ENCODE measurements at places on chromosomes 7 and 10. TPM values are rescaled to one million over a fixed set of nuclear protein-coding genes. Genes with fewer than 3 reads are reported as not detected.

ITPRID1 gene
- total RNA-seq, result not detected

DNA sequence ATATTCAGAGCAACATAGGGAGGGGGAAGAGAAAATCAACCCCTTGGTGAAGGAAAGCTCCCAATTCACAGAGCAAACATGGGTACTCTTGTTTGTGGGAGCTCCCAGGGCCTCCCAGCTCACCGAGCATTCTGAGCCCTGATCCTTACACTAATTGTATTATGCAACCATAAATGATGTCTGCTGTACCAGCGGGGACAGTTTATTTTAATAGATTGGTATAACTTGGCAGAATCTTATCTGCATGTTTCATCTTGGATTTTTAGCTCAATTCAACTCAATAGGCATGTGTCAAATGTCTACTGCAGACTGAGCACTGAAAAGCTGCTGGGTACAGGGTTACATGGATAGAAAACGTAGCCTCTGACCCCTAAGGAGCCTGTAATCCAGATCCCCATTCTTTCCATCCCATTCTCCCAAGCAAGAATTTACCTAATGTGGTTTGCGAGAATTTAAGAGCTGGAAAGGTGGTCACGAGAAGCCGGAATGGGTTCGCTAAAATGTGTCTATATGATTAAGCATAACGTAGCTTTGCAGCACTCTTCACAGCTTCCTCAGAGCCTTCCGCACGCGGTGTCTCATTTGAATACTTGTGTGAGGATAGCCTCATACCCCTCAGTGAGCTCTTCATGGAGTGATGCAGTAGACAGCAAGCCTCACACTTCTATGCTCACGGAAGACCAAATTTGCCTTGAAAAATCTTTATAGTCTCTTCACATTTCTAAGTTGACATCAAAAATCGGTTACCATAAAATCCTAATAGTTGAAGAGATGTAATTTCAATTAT, 18.3 kb downstream of the EGFR start:
- peaks cover 33% of the 10 kb centered on the region for H3K4me1 ChIP-seq
- DNase-seq, result no peak
- H3K4me3 ChIP-seq, result no peak overlapping the region
- H3K36me3 ChIP-seq, result no peaks in the 10 kb centered on the region

IL6 gene
- 2.9 TPM for total RNA-seq

DNA sequence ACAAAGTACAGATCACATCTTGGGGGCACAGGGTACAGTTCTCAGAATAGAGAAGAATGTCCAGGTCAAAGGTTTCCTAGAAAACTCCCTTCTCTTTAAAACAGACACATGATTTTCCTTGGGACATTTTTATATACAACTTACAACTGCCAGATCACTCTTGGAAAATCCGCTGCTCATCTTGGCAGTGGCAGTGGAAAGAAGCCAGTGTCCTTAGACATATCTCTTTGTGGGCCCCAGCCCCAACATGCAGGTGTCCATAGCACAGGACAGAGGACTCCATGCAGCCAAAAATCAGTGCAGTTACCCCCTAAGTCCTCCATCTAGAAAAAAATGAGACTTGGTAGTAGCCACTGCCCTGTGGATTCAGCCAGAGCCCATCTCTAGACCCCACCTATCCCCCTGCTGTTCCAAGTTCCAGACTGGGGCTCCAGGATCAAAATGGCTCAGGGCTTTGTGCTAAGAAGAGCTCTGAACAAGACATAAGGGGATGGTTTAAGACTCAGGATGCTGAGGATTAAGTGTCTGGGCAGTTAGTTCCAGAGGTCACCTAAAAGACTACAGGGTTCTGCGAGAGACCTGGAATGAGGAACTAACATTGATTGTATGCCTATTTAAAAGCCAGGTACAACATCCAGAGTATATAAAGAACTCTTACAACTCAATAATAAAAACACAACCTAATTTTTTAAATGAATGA, 34.4 kb downstream of the HIPK2 start:
- H3K27ac ChIP-seq, result no peak overlapping the region
- no peak overlapping the region for H3K4me3 ChIP-seq
- H3K4me1 ChIP-seq, result peaks cover 54% of the 10 kb centered on the region
- H3K36me3 ChIP-seq, result no peaks in the 10 kb centered on the region
- H3K27me3 ChIP-seq, result no peaks in the 10 kb centered on the region

MYL10 gene
- total RNA-seq, result not detected

- no peaks in the 10 kb centered on the region for H3K27me3 ChIP-seq
- no peaks in the 10 kb centered on the region for H3K36me3 ChIP-seq
- H3K4me1 ChIP-seq, result peaks cover 64% of the 10 kb centered on the region
- peak overlapping the region; percentile 94 for H3K27ac ChIP-seq
- no peak overlapping the region for H3K4me3 ChIP-seq
Observed at GRCh38 chr7:343227-343822, 53.4 kb downstream of the FOXL3 start.

- peaks cover 14% of the 10 kb centered on the region for H3K27me3 ChIP-seq
- no peak overlapping the region for H3K27ac ChIP-seq
- H3K4me1 ChIP-seq, result peaks cover 11% of the 10 kb centered on the region
- no peak overlapping the region for H3K4me3 ChIP-seq
Observed at GRCh38 chr7:50300336-50300735, 4.2 kb upstream of the IKZF1 start.

GPR85 gene
- 0.33 TPM for total RNA-seq

ELN gene
- 131 TPM for total RNA-seq

- no peak for DNase-seq
- H3K4me3 ChIP-seq, result no peak overlapping the region
Observed at GRCh38 chr7:21131897-21132296, 296.0 kb upstream of the SP4 start.

DNA sequence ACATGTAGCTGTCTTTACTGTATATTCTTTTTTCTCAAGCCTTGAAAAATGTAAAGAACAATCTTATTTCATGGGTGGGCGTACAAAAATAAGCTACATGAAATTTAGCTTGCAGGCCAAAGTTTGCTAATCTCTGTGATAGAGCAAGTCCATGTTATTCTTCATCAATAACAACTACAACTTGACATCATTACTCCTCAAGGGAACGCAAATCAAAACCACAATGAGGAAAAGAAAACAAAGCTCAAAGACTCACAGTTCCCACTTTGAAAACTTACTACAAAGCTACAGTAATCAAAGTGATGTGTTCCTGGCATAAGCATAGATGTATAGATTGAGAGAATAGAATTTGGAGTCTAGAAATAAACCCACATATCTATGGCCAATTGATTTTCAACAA, 62.5 kb downstream of the GNA12 start:
- H3K4me3 ChIP-seq, result no peak overlapping the region
- H3K27me3 ChIP-seq, result no peaks in the 10 kb centered on the region
- H3K27ac ChIP-seq, result no peak overlapping the region

DNA sequence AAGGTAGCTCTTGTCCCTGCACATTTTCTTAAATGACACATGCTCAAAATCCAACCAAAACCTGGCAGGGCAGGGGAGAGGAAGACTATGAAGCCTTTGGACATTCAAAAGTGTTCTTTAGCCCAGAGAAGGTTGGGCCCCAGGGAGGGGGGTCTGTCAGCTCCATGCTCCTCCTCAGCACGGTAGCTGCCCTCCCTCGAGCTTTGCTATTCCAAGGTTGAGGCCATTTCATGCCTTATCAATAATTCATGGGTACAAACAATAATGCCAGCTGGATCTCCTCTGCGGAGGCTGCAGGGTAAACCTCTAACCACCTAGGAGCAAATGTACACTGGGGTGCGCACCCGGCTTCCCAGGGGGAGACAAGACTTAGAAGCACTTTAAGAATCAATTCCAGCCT, 61.5 kb downstream of the SLIT1 start:
- no peaks in the 10 kb centered on the region for H3K4me1 ChIP-seq
- H3K4me3 ChIP-seq, result no peak overlapping the region
- no peak for DNase-seq
- H3K36me3 ChIP-seq, result no peaks in the 10 kb centered on the region
- peaks cover 1% of the 10 kb centered on the region for H3K27me3 ChIP-seq

GRCh38 chr10:18378766-18379165, 238.5 kb downstream of the CACNB2 start:
- no peak for DNase-seq
- no peak overlapping the region for H3K4me3 ChIP-seq
- no peaks in the 10 kb centered on the region for H3K36me3 ChIP-seq
- H3K27ac ChIP-seq, result no peak overlapping the region

GRCh38 chr7:151462306-151462779, 22.4 kb upstream of the CRYGN start:
- no peak overlapping the region for H3K4me3 ChIP-seq
- H3K27ac ChIP-seq, result no peak overlapping the region
- H3K36me3 ChIP-seq, result no peaks in the 10 kb centered on the region
- H3K27me3 ChIP-seq, result no peaks in the 10 kb centered on the region
- peaks cover 23% of the 10 kb centered on the region for H3K4me1 ChIP-seq
- DNase-seq, result no peak

- H3K4me1 ChIP-seq, result peaks cover 11% of the 10 kb centered on the region
- H3K27ac ChIP-seq, result no peak overlapping the region
- no peak for DNase-seq
Observed at GRCh38 chr7:102170393-102170970, 116.2 kb upstream of the SH2B2 start.

DNA sequence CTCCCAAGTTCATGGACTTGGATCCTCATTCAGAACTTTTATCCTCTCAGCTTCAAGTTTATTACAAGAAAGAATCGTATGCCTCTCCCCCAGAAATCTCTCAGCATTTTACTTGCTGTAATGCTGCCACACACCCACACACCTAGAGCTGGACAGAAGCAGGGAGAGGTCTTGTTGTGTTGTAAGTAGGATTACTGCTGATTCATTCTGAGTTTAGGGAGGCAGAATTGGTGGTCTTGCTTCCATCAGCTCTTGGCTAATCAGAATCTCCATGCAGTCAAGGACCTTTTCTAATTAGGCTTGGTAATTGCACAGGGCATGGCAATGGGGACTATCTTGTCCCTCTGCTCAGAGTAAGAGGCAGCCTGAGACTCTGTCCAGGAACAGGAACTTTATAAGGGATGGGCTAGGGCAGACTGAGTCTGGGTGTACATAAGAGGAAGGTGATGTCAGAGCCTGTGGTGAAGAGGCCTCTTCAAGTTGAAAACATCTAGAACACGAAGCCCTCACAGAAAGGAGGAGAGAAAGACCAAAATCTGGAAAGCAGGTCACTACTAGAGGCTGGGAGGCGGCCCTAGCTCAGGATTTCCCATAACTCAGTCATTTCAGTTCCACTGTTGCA, 7.0 kb upstream of the PTPRE start:
- H3K27me3 ChIP-seq, result no peaks in the 10 kb centered on the region
- no peak overlapping the region for H3K27ac ChIP-seq
- H3K4me1 ChIP-seq, result no peaks in the 10 kb centered on the region
- H3K36me3 ChIP-seq, result no peaks in the 10 kb centered on the region
- no peak for DNase-seq

KIF11 gene
- total RNA-seq, result 0.26 TPM

- no peak for DNase-seq
- no peaks in the 10 kb centered on the region for H3K36me3 ChIP-seq
- H3K4me1 ChIP-seq, result peaks cover 7% of the 10 kb centered on the region
- H3K27me3 ChIP-seq, result no peaks in the 10 kb centered on the region
- no peak overlapping the region for H3K4me3 ChIP-seq
Observed at GRCh38 chr7:47091141-47091540, 490.8 kb downstream of the TNS3 start.

SLC18A3 gene
- not detected for total RNA-seq

GRCh38 chr7:12028508-12028907, 182.6 kb upstream of the TMEM106B start:
- H3K27ac ChIP-seq, result no peak overlapping the region
- no peaks in the 10 kb centered on the region for H3K27me3 ChIP-seq
- no peaks in the 10 kb centered on the region for H3K36me3 ChIP-seq
- H3K4me3 ChIP-seq, result no peak overlapping the region

GRCh38 chr10:119431034-119431772, 111.3 kb downstream of the RGS10 start:
- H3K27ac ChIP-seq, result no peak overlapping the region
- no peak overlapping the region for H3K4me3 ChIP-seq
- no peaks in the 10 kb centered on the region for H3K4me1 ChIP-seq
- no peak for DNase-seq
- no peaks in the 10 kb centered on the region for H3K27me3 ChIP-seq

DNA sequence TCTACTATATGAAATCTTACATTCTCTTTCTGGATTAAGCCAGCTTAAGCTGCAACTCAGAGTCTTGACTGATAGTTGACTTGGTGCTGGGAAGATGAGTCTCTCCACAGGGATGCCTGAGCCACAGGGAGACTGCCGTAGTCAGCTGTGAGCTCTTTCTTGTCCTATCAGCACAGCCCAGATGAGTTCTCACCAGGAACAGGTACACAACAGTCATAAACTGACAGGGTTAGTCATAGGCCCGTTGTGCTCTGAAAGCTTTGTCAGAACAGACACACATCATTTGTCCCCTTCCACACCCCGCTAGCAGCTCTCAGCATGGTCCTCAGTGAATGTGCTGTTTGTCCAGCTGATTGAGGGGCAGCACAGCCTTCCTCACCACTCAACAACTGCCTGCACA, 221.6 kb downstream of the RPS24 start:
- H3K4me1 ChIP-seq, result no peaks in the 10 kb centered on the region
- H3K36me3 ChIP-seq, result no peaks in the 10 kb centered on the region
- H3K27ac ChIP-seq, result no peak overlapping the region
- H3K4me3 ChIP-seq, result no peak overlapping the region
- DNase-seq, result no peak

DNA sequence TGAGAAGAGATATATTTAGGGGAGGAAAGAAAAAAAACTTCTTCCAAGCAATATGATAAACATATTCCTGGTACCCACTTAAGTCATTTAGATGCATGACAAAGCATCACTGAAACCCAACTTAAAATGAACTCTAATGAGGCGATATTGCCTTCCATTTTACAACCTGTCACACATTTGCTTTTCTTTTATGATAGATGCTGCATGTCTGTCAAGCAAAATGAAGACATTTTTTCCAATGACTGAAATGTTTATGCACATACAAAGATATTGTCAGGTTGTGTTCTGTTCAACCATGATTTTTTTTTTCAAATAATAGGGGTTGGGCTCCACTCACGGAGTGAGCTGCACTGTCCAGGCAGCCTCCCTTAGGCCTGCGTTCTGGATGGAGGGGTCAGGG, 894.4 kb downstream of the SORCS3 start:
- no peak overlapping the region for H3K27ac ChIP-seq
- no peaks in the 10 kb centered on the region for H3K27me3 ChIP-seq
- no peak for DNase-seq
- no peak overlapping the region for H3K4me3 ChIP-seq
- H3K36me3 ChIP-seq, result no peaks in the 10 kb centered on the region
- no peaks in the 10 kb centered on the region for H3K4me1 ChIP-seq

GOLGA7B gene
- total RNA-seq, result 12.5 TPM

SLC4A2 gene
- 50.1 TPM for total RNA-seq

DNA sequence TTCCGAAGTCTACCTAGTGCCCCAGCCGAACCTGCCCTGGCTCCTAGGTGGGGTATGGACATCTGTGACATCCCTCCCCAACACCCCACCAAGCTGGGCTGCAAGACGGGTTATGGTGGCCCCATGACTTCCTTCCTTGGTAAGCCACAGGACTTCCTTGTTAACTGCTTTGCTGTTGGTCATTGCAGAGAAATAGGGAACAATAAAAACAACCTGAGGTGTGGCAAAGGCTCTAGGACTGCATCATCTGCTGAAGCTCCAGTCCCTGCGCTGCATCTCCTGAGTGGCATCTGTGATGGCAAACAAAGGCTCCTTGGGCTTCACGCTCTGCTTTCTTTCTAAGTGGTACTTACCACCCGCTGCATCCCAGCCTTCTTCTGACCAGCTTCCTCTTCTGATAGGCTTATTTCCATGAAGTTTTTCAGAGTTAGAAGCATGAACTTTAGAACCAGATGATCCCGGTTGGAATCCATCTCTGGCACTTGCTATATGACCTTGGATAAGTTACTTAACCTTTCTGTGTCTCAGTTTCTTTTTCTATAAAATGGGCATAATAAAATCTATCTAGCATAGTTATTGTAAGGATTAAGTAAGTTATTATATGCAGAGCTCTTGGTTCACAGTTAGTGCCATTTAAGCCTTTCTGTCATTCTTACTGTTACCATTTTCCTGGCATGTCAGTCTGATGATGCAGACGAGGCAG, 216.8 kb downstream of the RPS24 start:
- H3K36me3 ChIP-seq, result no peaks in the 10 kb centered on the region
- no peak overlapping the region for H3K27ac ChIP-seq
- no peak overlapping the region for H3K4me3 ChIP-seq
- DNase-seq, result peak; percentile 17

GIMAP1 gene
- total RNA-seq, result 0.99 TPM
